IPS-NIHi11 (cell line): ENCODE measurements at places on chromosomes 16 and 17.

- peak; percentile 23 for DNase-seq
Measured at GRCh38 chr16:8552487-8553221, 37.7 kb downstream of the TMEM114 start.

DNA sequence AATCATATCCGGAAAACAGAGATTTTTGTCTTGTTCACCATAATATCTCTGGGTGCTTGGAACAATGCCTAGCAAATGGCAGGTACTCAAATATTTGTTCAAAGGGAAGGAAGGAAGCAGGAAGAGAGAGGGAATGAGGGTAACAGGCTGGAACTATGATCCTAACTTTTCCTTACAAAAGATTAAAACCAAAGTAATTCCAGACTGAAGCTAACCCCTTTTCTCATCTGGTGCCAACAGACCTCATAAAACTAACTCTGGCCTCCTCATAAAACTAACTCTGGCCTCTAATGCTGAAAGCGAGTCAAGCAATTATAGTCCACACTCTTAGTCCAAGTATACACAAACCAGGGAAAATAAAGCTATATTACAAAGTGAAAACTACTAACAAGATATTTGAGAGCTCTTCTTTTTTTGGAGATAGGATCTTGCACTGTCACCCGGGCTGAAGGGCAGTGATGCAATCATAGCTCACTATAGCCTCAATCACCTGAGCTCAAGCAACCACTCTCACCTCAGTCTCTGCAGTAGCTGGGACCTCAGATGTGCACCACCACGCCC is 84.6 kb downstream of the KANSL1 start:
- DNase-seq: no peak

- peak; percentile 35 for DNase-seq
Measured at GRCh38 chr17:76793775-76794174, 55.9 kb downstream of the MFSD11 start.

- no peak for DNase-seq
Measured at GRCh38 chr17:64157669-64158180, 27.8 kb upstream of the ERN1 start.

GRCh38 chr16:56198006-56198754 is 6.9 kb downstream of the GNAO1 start:
- no peak for DNase-seq
